A549 (cell line): ENCODE measurements at places on chromosomes 5 and 9. TPM values are rescaled to one million over a fixed set of nuclear protein-coding genes. Genes with fewer than 3 reads are reported as not detected.

- no peak for DNase-seq
These were observed 95.0 kb downstream of the ZCCHC7 start for GRCh38 chr9:37215381-37215780.

DNA sequence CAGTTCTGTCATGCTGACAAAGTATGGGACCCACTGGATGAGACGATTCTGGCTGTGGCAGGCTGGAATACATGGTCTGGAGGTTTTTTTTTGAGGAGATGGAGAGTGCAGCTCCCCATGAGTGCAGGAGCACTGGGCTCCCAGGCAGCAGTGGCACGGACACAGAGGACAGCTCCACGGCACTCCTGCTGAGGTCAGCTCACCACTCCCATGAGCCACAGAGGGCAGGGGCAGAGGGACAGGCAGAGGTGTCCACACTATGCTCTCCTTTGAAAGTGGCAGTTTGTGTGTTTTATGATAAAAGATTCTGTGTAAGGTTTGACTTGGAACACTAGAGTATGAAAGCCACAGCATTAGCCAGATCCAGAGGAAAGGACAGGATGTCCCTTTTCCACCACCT, 114.4 kb downstream of the UBE2R2 start:
- no peak for DNase-seq

- no peak for DNase-seq
These were observed 3.3 kb downstream of the LCN8 start for GRCh38 chr9:136754626-136755301.

GRCh38 chr9:16515879-16516301, 354.6 kb downstream of the BNC2 start:
- DNase-seq: peak; percentile 26

GRCh38 chr5:142119051-142119625, 10.6 kb downstream of the NDFIP1 start:
- DNase-seq: no peak

DNA sequence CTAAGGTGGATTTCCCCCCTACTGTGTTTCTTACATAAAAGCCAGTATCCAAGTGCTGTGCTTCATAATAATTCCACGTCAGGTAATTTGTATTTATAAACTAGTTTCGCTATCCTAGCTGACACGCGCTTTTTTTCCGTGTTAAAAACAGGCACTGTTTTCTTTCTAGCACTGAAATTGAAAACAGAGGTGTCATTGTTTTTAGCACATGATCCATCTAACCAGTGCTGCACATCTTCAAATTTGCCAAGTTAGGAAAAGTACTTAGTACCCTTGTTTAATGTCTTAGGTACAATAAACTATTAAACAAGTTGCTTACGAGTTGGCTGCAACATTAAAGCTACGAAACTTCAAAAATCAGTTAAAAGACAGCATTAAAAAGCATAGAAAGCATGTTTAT, 49.9 kb downstream of the JMY start:
- DNase-seq: no peak

GRCh38 chr9:33172256-33173238, 5.4 kb upstream of the B4GALT1 start:
- DNase-seq: no peak

Gene CEMIP2
- 136 to 158 TPM (median 146 TPM) in 3 replicates for polyA plus RNA-seq

DNA sequence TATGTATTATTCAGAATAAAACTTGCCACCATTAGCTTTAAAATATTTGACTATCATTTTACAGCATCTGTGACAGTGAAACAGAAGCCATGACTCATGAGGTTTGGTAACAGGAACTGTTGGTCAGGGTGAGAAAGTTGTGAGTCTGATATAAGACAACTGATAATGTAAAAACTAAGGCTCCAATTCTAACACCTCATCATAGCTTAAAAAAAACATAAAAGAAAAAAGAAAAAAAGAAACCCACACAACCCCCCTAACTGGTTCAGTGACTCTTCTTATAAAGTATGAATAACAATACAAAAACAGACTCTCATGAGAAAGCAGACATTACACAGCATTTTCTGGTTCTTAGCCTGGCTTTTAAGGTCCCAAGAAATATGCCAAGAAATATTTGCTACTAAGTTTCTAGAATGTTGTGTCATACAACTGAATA, 85.8 kb downstream of the MRPS27 start:
- DNase-seq: no peak

- DNase-seq: no peak
These were observed 15.2 kb downstream of the FBXL7 start for GRCh38 chr5:15515229-15515628.

Gene SHB
- polyA plus RNA-seq: 21.6 to 22.4 TPM (median 22.0 TPM) in 3 replicates

DNA sequence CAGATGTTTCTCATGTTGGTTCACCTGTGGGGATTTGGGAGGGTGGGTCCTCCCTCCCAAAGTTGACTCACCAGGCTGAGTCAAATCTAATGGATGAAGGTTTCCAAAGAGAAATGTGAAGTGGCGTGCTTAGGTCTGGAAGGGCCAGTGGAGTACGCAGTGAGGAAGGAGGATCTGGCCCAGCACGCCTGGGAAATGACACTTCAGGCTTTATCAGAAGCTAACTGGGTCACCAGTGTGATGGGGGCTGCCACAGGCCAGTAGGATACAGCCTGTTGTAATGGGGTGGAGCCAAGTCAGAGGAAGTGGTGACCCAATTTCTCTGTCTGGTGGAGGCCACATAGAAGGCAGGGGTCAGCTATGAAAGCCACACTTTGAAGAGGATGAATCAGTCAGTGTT, 18.0 kb downstream of the POLR1E start:
- DNase-seq: no peak
